ENCODE measurements at places on chromosomes 12 and 14.
A peak's percentile ranks its signal among the peaks of the same experiment; 100 is the strongest.

DNA sequence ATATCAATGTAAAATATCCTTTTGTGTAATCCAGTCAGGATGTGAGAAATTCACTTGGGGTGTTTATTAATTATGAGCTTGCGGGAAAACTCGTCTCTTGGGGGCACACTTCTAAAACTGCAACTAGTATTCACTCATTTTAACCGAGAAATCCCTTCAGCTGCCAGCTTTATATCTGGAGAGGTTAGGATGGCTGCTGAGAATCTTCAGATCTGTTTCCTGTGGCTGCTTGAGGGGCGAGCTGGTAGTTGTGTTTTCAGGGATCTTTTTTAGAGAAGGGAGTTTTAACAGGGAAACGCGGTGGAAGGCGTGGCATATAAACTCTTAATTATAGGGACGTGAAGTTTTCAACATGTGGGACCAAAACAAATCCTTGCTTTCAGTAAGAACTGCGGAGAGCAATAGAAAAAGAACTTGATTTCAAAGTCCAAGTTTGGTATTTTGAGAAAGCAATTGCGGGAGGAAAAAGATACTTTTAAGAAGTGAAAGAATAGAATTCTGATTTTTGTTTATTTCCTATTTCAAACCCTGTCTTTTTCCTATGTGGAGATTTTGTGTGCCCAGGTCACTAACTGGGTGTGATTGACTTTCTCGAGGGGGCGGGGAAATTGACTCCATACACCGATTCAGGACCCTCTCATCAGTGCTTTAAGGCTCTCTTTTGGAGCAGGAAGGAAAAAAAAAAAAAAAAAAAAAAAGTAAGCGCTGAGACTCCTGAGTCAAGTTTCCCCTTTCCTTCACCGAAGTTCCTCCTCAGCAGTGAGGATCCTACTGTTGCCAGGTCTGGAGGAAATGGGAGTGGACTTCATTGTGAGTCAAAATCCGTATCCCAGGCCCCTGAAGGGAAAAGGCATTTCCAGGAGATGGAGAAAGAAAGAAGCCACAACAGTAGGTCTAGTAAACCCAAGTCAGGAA, 1.1 kb downstream of the PPFIBP1 start:
- H3K27me3 ChIP-seq = no peaks in the 10 kb centered on the region
- peak overlapping the region; percentile 62 for H3K27ac ChIP-seq
- H3K4me1 ChIP-seq = peaks cover 34% of the 10 kb centered on the region
- peak overlapping the region; percentile 83 for H3K4me3 ChIP-seq

DNA sequence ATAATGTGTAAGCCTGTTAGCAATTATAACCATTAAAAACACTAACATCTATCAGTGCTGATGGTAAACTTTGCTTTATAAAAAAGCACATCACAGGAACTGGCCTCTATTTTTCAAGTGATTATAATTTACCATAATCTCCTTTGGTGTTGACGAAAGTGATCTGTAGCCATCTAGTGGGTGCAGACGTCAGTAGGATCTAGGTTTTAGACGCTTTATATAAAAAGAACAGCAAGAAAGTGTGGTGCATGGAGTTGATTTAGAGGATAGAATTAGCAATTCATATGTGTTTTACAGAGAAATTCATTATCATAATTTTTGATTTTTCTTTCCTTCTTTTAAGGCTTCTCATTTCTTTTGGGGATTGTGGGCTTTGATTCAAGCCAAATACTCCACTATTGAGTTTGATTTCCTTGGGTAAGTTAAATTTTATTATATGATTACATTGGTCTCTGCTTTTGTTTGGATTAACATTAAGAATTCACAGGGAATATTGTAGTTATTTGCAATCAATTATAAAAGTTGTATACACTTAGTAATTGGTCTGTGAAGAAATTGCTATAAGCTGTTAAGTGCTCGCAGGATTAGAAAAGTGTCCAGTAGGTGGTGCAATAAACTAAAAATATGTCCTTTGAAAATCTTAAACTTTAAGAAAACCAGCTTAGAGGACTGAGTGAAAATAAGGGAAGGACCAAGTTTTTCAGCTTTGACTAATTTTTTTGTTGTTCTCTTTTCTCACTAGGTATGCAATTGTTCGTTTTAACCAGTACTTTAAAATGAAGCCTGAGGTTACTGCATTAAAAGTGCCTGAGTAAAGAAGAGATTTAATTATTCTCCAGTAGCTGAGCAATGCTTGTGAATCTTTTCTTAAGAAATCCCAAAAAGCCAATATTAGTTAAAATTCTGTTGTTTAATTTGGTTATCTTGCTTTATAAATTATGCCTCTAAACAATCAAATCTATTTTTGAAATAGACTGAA, 59.5 kb downstream of the ETNK1 start:
- no peak overlapping the region for H3K27ac ChIP-seq
- H3K4me1 ChIP-seq = no peaks in the 10 kb centered on the region
- no peak overlapping the region for H3K4me3 ChIP-seq

DNA sequence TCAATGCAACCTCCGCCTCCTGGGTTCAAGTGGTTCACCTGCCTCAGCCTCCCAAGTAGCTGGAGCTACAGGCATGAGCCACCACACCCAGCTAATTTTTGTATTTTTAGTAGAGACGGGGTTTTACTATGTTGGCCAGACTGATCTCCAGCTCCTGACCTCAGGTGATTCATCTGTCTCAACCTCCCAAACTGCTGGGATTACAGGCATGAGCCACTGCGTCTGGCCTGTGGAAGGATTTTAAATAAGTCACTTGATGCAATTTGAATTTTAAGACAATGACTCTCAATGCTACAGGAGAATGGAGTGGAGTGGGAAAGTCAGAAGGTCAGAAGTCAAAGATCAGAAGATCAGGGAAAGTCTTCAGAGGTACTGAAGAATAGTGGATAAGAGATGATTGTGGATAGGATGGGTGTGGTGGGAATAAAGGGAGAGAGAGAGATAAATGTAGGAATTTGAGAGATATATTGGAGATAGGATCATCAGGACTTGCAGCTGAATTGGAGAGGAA, 15.4 kb downstream of the TMEM52B start:
- H3K36me3 ChIP-seq = no peaks in the 10 kb centered on the region
- no peak for DNase-seq
- no peak overlapping the region for H3K4me3 ChIP-seq
- H3K27ac ChIP-seq = no peak overlapping the region

GRCh38 chr14:95601650-95602049, 66.8 kb downstream of the GLRX5 start:
- H3K36me3 ChIP-seq = no peaks in the 10 kb centered on the region
- H3K4me1 ChIP-seq = no peaks in the 10 kb centered on the region
- no peak overlapping the region for H3K27ac ChIP-seq
- peaks cover 8% of the 10 kb centered on the region for H3K27me3 ChIP-seq
